ENCODE measurements at places on chromosomes 3 and 15. TPM values are rescaled to one million over a fixed set of nuclear protein-coding genes. Genes with fewer than 3 reads are reported as not detected.

DNA sequence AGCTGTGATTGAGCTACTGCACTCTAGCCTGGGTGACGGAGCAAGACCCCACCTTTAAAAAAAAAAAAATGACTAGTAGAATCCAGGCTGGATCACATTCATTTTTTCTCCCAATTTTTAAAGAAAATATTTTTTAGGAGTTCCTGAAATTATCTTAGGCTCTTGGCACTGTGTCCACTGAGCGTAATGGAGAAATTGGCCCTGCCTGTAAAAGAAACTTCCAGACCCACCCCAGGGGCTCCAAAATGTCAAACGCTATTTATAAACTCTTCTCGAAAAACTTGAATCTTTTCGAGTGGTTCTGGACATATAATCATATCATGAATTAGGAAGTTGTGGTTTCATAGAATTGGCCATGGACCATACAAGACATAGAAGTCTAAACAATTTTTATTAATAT lies 300.2 kb upstream of the RGMA start:
- no peak for DNase-seq

GRCh38 chr3:129442947-129443346 lies 2.9 kb downstream of the IFT122 start:
- no peak for DNase-seq

DNA sequence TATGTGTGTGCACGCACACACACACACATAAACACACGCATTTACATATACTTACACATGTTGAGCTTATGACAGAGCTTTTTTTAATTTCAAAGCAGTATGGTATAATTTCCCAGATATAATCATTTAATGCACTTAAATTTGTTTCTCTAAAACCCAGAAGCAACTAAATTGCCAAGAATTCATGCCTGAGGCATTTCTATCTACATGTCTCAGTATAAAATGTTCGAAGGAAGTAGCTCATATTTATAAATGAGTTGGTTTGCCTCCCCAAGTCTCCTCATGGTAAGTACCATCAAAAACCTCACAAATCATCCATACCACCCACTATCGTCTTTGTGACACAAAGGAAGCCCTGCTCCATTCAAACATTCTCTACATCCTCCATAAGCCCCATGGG lies 130.6 kb downstream of the RPL22L1 start:
- DNase-seq, result no peak

GRCh38 chr3:193773266-193774220 lies 180.5 kb downstream of the OPA1 start:
- DNase-seq, result no peak

- no peak for DNase-seq
Observed at GRCh38 chr3:81554801-81555200, 206.6 kb downstream of the GBE1 start.

DNA sequence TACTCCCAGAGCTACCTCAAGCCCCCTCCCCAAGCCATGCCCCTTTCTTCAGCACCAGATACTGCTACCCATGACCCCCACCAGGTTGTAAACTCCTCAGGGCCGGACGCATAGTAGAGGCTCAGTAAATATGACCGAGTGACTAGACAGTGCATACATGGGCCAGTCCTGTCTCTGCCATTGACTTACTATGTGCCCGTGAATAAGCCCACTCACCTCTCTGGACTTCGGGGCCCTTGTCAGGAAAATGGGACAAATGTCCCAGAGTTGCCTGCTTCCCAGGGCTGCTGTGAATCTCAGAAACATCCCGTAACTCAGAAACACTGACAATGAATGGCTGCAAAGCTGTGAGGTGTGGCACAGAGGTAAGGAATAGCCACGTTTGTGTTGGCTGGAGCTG lies 48.2 kb upstream of the FGD5 start:
- no peak for DNase-seq

DNA sequence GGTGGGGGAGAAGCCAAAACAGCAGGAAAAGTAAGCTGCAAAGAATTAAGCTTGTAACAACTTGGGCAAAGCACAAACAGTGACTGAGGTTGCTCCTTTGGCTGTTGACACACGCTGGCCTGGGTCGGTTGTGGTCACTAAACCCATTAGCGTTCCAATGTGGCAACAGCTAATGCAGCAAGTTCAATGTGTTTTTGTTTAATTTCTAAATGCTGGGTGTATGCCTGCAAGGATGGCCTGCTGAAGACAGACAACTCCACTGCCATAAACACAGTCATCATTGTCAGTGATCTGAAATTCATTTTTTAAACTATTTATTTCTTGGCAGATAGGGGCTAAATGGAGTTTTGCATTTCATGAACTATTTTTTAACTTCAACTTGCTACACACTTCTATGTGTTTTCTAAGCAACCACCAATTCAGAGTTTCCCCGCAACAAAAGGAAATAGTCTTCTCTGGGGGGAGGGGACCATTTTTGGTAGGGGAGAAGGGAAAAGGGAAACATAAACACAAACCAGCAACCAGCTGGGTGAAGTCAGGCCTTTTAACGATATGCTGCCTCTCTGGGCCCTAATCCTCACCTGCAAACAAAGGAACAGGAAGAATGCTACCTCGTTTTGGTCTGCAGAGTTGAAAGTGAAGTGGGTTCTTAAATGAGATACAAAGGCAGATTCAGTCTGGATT lies 34.8 kb upstream of the WNT5A start:
- DNase-seq, result peak; percentile 71

DNA sequence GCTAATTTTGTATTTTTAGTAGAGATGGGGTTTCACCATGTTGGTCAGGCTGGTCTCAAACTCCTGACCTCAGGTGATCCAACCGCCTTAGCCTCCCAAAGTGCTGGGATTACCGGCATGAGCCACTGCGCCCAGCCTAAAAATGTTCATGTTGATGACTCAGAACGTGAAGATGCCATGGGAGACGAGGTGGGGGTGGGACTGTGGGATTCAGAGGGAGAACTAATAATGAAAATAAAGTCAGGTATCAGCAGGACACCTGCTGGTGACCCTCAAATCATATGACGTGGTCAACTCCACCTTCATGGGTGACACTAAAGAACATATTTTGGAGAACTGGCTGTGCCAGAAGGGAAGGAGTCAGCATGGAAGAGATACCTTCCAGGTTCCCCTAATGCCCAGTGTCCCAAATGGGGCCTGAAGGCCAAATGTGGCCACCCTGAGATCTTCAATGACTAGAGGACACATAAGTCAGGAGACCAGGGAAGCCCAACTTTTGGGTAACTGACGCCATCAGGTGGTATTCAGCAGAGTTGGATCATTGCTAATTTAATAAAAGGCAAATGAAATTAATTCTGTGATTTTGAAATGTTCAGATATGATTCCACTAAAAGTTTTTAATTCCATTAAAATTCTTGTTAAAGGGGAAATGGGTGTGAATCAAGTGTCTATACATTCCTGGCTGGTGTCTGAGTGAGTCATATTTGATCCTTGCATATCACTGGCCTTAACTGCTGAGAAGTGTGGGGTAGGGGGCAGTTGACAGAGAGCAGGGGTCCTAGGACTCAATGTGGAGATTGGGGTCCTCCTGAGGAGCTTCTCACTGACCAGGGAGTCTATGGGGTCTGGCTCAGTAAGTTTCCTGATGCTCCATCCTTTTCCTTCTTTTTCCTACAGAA lies 88.6 kb upstream of the GSK3B start:
- DNase-seq, result no peak

GRCh38 chr3:144033240-144033589 lies 61.6 kb downstream of the DIPK2A start:
- no peak for DNase-seq

DNA sequence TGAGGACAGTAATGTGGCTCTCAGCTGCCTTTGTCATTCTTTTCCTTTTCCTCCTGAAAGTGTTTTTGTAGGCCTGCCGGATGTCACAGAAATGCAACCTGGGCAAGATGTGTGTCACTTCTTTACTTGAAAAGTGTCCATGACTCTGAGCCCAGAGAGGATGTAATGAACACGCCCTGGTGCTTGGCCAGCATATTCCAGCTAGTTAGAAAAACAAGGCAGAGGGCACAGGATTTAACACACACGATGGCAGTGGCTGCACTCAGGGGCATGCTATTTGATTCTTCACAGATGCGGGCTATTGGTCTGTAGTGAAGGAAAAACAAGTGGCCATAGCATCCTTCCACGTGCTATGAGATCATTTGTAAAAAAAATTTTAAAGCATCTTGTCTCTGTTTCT lies 30.3 kb upstream of the PTX3 start:
- DNase-seq, result no peak

DNA sequence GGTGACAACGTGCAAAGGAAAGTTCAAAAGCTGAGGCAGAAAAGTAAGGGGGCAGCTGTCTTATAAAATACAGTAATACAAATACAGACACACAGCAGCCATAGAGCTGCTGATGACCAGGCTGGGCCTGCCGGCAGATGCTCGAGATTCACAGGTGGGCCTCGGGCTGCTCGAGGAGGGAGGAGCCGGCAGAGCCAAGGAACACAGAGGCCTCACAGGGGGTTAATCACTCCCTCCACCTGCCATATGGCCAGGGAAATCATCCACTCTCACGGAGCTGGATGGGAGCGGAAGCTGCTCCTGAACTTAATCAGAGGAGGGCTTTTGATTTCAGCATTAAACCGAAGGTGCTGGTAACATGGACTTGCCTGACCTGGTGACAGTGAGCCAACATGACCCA lies 29.6 kb upstream of the MGLL start:
- no peak for DNase-seq

DNA sequence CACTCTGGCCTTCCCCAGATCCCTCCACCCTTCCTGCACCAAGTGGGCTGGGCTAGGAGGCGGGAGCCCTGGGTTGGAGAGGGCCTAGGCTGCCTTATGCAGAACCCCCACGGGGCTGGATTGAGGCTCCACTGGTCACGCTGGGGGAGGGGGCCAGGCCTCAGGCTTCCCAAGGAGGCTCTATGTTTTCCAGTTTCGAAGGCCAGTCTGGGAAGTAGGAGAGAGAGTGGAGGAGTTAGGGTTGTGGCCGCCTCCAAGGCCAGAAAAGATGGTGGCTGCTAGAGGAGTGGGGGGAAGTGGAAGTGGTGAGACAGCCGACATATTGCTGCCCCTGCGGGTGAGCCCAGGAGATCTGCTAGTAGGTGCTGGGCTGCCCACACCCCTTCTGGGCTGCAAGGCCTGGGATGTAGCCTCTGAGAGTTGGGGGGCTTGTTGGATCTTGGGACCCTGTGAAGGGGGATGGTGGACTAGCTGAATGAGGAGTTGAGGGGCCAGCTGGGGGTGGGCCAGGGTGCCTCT lies 1.2 kb downstream of the GNAI2 start:
- no peak for DNase-seq

GRCh38 chr15:60344461-60344860 lies 53.3 kb downstream of the ANXA2 start:
- DNase-seq, result no peak

- DNase-seq, result no peak
Observed at GRCh38 chr3:193744822-193745684, 152.0 kb downstream of the OPA1 start.

DNA sequence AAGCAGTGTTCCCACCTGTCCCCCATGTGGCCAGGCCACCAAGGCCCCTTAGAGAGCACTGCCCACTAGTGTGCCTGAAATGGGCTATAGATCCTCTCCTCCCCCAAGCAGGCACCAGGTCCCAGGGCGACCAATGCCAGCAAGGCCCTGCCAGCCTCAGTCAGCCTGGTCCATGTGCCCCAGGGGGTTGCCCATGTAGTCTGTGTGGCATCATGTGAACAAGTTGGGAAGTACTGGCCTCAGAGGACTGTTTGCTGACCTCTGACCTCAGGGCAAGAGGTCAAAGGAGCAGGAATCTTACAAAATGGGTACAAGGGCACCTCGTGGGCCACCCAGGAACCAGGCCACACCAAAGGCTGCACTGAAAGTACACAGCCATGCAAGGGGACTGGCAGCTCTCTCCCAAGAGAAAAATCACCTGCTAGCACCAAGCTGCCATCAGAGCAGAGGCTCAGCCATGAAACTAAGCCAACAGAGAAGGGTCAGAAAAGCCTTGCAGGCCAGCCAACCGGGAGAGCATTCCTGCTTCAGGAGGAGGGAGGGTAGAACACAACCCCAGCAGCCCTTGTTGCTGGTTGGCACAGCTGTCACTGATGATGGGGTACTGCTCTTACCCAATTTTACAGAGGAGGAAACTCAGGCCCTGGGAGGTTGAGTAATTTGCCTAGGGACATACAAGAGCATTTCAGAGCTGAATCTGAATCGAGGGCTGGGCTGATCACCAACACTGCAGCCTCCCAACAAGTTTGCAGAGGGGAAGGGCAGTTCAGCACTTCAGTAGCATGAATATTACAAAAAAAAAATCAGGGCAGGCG lies 5.2 kb upstream of the FURIN start:
- DNase-seq, result no peak

- DNase-seq, result no peak
Observed at GRCh38 chr15:70323111-70323851, 225.6 kb upstream of the TLE3 start.

DNA sequence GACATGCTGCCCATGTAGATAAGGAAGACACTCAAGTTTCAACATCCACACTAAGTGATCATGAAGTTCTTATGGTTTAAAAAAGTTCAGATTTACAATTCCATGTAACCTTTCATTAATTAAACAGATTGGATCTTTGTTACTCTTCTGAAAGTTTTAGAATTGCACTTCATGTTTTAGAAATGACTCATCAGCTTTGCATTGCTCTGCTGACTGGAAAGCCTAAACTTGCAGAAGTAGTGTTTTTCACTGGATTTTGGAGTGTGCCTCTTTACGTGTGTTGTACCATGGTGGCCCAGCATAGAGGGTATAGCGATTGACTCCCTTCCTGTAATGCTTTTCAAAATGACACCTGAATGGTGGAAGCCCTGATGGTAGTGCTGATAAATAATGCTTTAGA lies 157.9 kb downstream of the BBX start:
- DNase-seq, result no peak

The C3orf20 gene
- polyA plus RNA-seq, result not detected

The CLDN18 gene
- not detected for polyA plus RNA-seq

The REC114 gene
- not detected for polyA plus RNA-seq

The SPG11 gene
- polyA plus RNA-seq, result 60.6 TPM

The TLR9 gene
- polyA plus RNA-seq, result 0.07 TPM

The ARL6 gene
- polyA plus RNA-seq, result 4.8 TPM

The ST3GAL6 gene
- polyA plus RNA-seq, result 0.06 TPM

The FANCD2OS gene
- not detected for polyA plus RNA-seq

The GOLGA8G gene
- not detected for polyA plus RNA-seq

Measured in BJ (cell line).